ENCODE measurements at places on chromosomes 2 and 18.
A peak's percentile ranks its signal among the peaks of the same experiment; 100 is the strongest.

DNA sequence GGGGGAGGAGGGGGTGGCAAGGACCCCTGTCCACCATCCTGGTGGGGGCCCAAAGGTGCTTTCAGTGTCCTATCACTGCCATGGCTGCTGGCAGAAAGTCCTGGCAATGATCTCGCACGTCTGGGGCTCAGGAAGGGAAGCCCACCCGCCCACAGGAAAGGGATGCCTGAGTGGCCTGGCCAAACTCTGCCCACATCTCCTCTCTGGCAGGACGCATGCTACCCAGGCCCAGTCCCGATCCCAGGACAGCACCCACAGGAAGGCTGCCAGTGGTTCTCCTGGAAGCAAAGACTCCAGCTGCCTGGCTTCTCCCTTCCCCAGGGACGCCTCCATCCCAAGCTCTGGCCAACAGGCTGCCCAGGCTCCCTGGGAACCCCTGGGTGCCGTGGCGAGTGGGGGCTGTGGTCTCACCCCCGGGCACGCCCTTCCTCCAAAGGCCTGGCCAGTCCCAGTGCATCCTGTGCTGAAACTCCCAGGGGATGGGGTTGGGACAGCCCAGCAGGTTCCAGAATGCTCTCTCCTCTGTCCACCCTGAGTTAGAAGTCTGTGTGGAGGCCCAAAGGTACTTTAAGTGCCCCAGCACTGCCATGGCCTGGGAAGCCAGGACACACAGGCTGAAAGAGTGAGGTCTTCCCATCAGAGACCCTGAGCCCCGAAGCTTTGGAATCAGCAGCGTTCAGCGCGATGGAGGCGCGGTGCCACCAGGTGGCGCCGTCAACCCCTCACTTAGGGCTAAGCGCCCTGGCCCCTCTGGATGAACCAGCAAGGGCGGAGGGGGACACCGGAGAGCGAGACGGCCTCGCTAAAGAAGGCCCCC, 29.8 kb upstream of the TAF1B start:
- peak; percentile 65 for DNase-seq

GRCh38 chr18:68267583-68267982, 447.3 kb downstream of the TMX3 start:
- no peak for DNase-seq

- DNase-seq: no peak
Observed at GRCh38 chr2:62313449-62314227, 117.7 kb downstream of the B3GNT2 start.

DNA sequence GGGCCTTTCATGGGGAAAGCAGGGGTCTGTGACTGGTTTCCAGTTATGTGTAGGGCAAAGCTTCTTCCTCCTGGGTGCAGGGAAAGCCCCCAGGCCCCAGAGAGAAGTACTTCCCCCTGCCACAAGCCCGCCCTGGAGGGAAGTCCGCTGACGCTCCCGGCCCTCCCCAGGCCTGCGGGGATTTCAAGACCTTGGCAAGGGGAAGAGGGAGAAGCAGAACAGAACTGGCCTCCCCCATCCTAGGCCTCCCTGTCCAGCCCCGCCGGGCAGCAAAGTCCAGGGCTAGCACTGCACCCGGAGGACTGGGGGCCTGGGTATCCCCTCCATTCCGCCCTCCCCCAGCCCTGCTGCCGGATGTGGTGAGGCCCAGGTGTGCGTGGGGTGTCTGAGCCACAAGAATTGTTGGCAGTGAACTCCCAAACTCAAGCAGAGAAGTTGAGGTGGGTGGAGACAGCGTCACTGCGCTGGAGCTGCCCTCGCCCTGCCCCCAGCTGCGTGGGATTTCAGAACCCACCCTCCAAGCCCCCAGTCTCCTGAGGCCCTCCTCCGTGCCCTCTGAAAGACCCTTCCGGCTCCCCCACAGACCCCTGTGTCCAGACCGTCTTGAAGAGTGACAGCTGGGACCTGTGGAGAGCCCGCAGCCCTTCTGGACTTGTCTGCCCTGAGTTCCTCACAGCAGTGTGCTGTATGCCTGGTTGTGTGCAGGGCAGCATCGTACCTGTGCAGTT, 1.1 kb upstream of the DUSP2 start:
- peak; percentile 79 for DNase-seq

DNA sequence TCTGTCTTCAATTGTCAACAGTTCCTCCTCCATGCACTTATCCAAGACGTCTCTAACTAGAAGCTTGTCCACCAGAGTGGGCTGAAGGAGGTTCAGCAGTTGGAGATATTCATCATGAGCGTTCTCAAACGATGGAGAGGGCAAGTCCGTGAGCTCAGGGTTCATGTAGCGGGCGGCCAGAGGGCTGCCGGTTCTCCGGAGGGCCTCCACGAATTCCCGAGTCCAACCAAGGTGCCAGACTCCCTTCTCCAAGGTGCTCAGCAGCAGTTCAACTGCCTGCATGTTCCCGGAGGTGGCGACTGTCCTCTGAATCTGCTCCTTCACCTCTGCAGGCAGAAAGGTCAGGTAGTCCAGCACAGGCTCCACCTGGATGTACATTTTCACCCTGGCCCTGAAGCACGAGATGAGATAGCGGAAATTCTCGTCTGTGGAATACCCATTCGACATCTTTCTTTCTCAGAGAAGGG, 590 bp downstream of the IFIH1 start:
- DNase-seq: peak; percentile 13

- DNase-seq: peak; percentile 51
Observed at GRCh38 chr2:70647873-70648481, 94.4 kb upstream of the TGFA start.

DNA sequence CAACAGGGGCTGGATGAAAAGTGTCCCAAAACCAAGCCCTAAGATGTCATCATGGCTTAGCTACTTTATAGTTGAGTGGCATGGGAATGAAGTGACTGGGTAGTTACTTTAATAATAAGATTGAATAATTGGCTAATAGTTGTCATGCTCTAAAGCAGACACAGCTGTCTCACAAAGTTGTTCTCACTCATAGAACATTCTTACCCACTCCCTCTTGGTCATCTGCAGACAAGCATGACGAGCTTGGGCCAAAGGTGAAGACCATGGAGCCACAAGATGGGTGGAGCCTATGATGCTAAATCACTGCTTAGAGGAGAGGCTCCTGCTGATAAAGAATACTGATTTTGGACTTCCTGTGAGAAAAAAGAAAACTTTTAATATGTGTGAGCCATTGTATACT, 62.4 kb upstream of the MMADHC start:
- DNase-seq: no peak

GRCh38 chr18:595571-595970, 1.2 kb upstream of the CLUL1 start:
- DNase-seq: no peak

- DNase-seq: no peak
Observed at GRCh38 chr2:137966043-137966442, 1.8 kb downstream of the HNMT start.

DNA sequence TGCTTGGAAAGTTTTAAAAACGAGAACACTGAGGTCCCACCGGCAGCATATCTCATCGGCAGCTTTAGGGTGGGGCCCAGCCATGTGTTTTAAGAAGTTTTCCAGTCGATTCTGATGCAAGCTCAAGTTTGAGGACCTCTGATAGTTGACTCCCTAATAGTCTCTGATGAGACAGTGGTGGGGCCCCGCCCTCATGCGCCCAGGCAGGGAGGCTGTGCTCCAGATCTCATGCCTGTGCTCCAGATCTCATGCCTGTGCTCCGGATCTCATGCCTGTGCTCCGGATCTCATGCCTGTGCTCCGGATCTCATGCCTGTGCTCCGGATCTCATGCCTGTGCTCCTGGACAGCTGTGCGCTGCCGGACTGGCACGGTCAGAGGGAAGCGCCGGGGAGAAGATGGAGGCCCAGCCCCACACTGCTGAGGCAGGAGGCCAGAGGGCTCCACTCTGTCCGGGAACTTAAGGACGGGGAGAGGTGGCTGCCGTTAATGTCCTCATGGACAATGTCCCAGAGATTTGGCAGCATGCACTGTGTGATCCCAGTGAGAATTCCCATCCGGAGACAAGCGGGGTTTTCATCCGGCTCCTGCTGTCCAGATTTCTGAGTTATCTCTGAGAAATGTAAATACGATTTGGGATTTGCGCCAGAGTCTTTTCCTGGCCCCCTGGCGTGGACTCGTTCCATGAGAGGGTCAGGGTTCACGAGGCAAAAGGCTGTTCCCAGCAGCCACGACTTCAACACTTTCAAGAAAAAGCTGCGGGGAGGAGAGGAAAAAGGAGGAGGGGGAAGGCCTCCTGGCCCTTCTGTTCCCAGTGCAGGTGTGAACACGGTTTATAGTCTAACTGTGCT, 9.4 kb upstream of the COLEC11 start:
- no peak for DNase-seq

GRCh38 chr2:228227466-228227865, 46.0 kb upstream of the SPHKAP start:
- no peak for DNase-seq

DNA sequence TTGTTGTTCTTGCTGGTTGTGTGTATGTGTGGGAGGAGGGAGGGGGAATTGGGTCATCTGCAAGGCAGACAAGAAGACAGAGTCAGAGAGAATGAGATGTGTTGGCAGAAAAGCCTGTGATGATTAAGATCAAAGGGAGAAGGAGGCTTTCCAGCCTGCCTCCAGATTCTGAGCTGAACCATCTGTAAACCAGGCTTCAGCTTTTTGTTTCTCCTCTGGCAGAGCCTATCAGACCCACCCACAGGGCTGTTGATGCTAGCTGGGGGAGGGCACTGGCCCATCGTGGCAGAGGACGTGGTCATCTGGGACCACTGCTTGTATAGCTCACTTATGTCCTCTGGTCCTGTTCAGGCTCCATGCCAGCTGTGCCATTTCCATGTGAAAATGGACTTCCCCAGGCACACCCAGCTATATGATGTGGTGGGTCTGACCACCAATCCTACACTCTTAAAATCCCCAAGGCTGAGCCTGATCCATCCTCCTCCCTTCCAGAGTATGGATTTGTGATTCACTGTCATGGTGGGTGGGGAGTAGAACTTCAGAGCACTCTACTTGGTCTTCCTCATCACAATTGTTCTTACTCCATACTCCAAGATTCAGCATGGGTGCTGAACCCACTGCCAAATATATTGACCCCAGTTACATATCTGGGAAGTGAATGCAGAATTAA, 27.8 kb upstream of the COL6A3 start:
- no peak for DNase-seq

DNA sequence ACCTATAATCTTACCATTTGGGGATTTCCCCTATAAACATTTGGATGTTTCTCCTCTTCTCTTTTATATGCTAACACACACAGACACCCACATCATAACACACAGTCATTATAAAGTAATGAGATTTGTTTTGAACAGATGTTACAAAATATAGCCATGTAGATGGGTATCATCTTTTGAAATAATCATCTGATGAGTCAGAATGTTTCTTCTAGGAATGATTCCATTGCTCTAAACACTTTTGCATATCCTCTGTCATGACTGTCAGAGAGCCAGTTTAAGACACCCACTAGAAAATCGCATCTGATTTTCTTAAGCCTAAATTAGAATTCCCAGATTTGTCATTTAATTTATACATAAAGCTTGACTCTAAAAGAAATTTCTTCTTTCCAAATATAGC, 442.6 kb downstream of the CMPK2 start:
- DNase-seq: no peak

- DNase-seq: no peak
Observed at GRCh38 chr18:50410894-50411293, 36.0 kb downstream of the SKA1 start.

GRCh38 chr2:58571181-58571852, 330.2 kb upstream of the FANCL start:
- DNase-seq: no peak

DNA sequence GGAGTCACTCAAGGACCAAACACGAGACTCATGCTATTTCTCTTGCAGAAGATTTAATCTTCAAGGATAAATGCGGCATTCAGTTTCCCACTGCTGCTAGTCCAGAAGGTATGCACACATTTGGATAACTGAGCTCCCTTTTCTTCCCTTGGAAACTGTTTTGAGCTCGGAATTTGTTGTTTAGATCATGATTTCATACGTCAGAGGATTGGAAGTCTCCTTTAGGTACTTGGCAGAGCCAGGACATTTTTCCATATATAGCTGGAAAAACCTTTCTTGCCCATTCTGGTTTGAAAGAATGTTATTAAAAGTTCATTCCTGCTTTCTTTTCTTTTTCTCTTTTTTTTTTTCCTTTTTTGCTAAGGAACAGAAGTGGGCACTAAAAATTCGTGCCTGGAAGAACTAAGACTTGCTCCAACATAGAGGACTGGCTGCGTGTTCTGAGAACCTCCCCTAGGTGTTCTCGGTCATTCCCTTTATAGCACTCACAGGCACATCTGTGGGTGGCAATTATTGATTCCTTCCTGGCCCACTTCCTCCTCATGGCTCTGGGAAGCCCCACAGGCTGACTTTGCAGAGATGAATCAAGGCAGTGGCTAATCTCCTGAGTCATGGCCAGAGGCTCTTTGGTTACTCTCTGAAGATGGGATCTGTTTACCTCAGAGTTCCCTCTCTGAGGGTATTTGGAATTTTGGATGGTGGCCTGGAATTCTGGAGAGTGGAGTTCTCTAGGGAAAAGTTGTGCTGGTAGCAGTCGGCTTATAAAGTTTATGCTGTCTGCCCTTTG, 104.8 kb downstream of the PLCL1 start:
- DNase-seq: no peak

DNA sequence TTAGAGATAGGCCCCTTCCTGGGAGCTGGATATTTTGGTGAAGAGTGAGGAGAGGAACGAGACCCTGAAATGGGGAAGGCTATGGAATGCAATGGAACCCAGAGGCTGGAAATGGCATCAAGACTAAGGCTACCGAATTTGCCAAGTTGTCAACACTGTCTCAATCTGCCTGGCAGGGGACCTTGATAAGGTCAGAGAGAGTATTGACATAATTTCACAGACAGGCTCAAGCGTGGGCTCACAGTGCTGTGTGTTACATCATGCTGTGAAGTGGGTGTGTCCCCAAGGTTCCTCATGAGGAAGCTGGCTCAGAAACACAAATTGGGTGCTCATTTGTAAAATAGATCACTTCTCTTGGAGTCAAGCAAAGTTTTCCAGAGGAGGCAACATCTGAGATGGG, 51.8 kb upstream of the CYRIA start:
- DNase-seq: no peak

DNA sequence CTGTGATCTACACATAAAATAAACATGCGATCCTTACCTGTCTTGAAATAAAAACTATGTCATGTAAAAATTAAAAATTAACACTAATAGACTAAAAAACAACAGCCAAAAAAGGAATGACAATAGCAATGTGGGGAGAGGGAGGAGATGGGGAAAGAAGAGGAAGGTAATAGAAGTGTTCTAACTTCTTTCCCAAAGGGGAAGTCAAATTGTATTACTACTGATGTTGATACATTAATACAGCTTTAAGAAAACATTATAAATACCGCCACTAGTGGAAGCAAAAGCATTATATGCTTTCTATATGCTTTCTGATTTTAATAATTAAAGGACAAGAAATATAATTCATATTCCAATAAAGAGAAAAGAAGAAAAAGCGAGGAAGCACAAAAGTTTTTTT, 22.2 kb downstream of the ZNF516 start:
- DNase-seq: no peak

DNA sequence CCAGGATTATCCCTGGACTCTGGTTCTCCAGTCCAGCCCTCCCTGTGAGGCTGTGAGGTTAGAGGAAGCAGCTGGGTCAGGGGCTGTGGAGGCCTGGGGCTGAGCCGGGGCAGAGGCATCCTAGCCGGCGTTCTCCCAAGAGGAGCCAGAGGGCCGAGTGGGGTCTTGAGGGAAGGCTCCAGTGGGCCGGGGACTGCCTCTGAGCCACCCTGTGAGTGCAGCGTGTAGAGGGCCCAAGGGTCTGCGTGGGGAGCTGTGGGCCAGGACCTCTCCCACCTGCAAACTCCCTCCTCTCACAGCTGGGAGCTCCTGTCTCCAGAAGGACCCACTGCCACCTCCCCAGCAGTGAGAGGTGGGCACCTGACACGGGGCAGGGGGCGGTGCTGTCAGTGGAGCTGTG, 41.0 kb downstream of the GLI2 start:
- DNase-seq: no peak

Measured in activated CD8-positive, alpha-beta memory T cell treated with anti-CD3 and anti-CD28 coated beads for 48 hours (primary cell).